Hindlimb muscle (tissue), 1 donor: ENCODE measurements at places on chromosomes 2 and 18.

- DNase-seq = peak; percentile 63
These were observed 360.1 kb downstream of the LPIN1 start for GRCh38 chr2:12106440-12107080.

DNA sequence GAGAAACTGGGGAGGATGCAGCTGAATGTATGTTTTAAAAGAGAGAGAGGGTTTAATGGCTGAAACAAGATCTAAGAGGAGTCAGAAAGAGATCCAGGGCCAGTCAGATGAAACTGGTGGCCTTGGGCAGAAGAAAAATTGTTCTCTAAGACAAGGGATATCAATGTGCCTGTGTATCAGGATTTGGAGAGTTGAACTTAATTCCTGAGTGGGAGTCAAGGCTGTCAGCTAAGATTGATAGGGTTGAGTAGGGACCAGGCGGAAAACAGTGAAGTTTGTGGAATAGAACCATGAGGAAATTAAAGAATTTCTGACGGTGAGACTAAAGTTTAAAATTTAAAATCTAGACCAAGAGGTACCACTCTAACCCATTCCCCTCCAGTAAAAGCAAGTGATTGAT lies 199.2 kb downstream of the PARD3B start:
- DNase-seq = no peak

DNA sequence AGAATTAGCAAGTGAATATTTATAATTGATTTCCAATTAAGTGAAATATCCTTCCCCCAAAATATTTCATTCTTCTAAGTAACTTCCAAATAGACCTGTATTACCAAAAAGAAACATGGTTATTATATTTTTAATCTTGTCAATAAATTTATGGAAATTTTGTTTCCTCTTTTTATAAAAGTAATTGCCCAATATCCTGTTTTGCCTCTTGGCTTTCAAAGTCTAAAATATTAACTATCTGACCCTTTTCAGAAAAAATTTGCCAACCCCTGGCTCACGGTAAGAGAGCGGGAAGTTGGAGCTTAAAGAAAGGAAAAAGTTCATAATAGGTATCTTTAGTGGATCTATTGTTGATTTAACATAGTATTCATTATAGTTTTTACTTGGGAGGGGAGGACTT lies 20.4 kb upstream of the SANBR start:
- no peak for DNase-seq

GRCh38 chr18:7329016-7329415 lies 98.1 kb downstream of the LRRC30 start:
- no peak for DNase-seq

DNA sequence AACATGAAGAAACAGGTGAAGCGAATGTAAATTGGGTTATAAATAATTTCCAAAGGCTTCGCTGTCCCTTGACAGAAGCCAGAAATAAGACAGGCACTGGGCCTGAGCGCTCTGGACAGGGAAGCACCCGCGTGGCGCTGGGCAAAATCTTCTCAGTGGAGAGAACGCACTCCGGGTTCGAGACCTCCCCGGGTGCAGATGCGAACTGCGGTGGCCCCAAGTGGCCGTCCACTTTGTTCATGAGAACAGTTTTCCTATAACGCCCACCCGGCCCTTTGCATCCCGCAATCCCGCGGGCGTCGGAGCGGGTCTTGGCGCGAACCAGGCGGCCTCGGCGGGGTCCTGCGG lies 651 bp upstream of the DPYSL5 start:
- no peak for DNase-seq
